ENCODE measurements at places on chromosomes 6 and 20. TPM values are rescaled to one million over a fixed set of nuclear protein-coding genes. Genes with fewer than 3 reads are reported as not detected.

The MRAP2 gene
- 4.1 TPM for total RNA-seq

The B3GAT2 gene
- 4.3 TPM for total RNA-seq

The PRSS16 gene
- total RNA-seq: not detected

The CYP39A1 gene
- total RNA-seq: 11.8 TPM

The HLA-DRB5 gene
- total RNA-seq: 2.9 TPM

The SNX5 gene
- 118 TPM for total RNA-seq

The RHAG gene
- total RNA-seq: not detected

The ADGRG6 gene
- total RNA-seq: 104 TPM

The CD93 gene
- total RNA-seq: 46.7 TPM

The NFATC2 gene
- 14.7 TPM for total RNA-seq

The HDAC2 gene
- total RNA-seq: 41.2 TPM

The LY6G6D gene
- not detected for total RNA-seq

Measured in umbilical cord (tissue), 2 donors.